ENCODE measurements at places on chromosomes 13 and 19. TPM values are rescaled to one million over a fixed set of nuclear protein-coding genes. Genes with fewer than 3 reads are reported as not detected.

GRCh38 chr13:87080100-87080779 is 590.9 kb upstream of the SLITRK5 start:
- no peak for DNase-seq

SIGLEC5 gene
- total RNA-seq = 0.84 TPM

DNA sequence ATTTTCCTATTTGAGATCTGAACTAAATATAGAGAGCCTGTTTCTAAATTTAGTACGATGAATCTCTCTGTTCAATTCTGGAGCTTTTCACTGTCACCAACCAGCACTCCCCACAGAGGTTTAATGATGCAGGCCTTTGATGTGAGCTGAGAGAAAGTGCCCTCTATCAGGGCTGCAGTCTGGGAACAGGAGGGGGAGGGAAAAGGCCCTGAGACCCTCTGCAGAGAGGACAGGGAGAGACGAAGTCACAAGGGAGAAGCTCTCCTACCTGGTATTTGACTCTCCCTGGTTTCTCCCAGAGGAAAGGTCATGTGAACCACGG is 206.8 kb upstream of the SOX1 start:
- no peak for DNase-seq

ZNF480 gene
- total RNA-seq = 16.0 TPM

FBXO46 gene
- 15.4 TPM for total RNA-seq

DNA sequence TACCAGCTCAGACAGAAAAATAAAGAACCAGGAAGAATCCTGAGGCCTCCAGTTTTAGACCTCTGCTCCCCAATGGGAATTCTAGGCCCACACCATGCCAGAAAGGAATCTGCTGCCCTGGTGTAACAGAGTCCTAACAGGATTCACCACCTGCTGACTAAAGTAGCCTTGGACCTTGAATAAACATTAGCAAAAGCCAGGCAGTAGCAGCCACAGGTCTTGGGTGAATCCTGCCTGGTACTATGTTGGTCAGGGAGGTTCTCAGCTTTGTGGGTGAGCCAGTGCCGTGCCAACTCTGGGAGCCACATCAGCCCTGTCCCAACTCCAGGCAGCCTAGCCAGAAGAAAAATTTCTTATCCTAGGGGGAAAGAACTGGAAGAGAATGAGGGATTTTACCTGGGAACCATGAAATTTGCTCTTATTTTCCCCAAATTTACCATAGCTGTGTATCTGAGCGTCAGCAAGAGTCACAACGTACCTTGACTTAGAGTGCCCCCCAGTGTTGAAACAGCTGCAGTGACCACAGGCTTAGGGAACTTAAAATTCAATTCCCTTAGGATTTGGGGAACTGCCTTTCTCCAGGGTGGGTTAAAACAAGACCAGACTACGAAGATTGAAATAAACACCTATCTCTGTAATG is 1895.6 kb upstream of the PRR20A start:
- no peak for DNase-seq

ZNF724 gene
- total RNA-seq = 1.1 TPM

Measured in left ventricle myocardium superior (tissue), 1 donor.